ENCODE measurements at places on chromosomes 3 and 15.

GRCh38 chr3:158097081-158097592 is 9.1 kb downstream of the SHOX2 start:
- no peak for DNase-seq

DNA sequence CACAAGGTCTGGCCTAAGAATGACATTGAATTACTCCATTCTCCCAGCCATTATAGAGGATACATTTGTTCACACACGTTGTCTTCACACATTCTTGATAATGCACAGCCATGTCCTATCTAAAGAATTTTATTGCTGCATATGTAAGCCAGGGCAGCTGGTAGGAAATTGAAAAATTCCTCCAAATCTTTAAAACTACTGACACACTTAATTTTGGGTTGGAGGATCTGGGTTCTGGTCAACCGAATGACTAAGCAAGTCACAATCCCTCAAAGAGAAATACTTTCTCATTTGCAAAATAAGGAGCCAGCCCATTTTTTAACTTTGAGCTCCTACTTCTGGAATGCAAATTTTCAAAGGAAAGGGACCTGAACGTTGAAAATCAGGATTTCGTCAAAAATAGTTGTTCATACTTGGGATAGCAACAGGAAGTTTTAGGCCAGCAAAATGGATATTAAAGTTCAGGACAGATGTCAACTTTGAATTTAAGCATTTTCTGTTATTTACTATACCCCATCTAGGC is 638.3 kb downstream of the NTRK3 start:
- DNase-seq = no peak

DNA sequence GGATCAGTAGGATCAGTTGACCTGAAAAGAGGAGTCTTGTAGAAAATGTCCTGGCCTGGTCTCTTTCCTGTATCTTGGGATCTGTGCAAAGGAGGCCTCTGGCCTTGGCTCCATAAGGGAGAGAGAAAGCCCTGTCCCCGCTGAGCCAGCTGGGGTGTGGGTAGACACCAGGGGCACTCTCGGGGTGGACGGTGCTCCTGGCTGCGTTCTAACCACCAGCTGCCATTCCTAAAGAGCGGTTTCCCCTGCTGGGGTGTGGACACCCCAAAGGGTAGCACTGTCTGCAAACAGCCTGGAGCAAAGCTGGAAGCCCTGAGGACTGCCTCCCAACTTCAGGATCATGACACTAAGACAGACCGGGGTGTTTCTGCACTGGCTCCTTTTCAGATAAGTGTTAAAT is 23.5 kb downstream of the SYNM start:
- DNase-seq = no peak

DNA sequence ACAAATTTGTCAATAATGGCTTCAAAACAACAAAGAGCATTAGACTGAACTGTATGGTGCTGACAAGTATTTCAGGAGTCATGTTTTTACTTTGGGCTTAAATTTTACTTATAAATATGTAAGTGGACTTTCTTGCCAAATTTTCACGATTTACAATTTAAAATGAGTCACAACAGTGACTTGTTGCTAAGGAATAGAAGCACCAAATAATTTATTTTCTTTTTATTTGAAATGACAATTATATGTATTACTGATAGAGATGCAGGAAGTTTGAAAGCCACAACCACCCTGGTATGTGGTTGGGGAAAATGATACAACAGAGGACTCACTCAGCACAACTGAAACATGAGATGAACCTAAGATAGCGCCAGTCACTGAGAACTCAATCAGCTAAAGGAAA is 90.3 kb downstream of the FMN1 start:
- peak; percentile 33 for DNase-seq

DNA sequence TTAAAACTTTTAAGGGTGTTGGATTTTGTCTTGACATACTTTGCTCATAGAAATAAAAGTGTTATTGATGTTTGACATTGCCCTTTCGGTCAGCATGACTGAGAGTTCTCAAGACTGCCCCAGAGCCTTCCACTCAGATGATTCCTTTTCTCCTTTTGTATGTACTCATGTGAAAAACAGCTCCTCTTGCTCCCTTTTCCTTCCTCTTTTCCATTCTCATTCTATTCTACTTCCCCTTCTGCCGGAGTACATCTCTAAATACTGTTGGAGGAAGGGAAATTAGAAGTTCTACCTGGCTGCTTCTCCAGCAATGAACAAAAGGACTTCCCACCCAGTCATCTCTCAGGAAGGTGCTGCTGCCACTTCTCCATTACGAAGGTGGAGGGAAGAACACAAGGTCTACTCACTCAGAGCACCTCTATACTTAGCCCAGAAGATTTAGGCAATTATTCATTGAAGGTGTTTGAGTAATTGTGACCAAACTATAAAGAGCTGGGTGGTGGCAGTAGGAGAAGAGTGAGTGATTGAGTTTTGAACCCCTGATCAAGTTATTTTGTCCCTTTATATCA is 163.8 kb upstream of the MBNL1 start:
- peak; percentile 51 for DNase-seq

GRCh38 chr3:182525766-182526374 is 267.4 kb upstream of the ATP11B start:
- DNase-seq = no peak

DNA sequence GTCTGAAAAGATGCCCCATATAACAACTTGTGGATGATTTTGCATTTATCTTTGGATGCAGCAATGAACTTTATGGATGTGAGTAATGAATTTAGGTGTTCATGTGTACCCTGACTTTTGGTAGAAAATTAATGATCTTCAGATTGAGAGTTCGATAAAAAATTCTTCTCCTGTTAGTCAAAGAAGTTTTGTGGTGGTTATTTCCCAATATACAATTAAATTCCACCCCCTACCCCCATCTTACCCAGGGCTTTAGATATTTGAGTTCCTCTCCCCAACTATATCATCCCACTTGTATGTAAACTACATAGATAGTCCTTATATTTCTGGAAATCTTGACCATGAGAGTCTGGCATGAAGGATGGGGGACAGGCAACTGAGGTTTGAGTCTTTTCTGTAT is 126.1 kb upstream of the ALDH1A3 start:
- DNase-seq = no peak

DNA sequence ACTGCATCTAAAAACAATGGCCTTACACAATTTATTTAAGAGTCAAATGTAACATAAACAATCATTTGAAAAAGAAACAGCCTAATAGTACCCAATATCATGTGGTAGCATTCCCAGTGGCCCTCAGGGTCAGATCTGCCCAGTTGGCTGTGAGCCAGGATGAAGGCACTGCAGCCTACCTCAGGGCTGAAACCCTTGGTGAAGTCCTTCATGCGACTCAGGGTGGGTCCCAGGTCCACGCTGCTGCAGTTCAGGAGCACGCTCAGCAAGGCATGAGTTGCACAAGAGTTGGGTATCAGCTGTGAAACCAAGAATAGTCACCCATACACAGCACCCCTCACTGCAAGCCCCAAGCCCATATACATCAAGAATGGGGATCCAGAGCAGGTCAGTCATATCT is 37.1 kb downstream of the SEMA3G start:
- DNase-seq = no peak

- DNase-seq = no peak
These were observed 52.7 kb upstream of the OXTR start for GRCh38 chr3:8822141-8822540.

GRCh38 chr3:62542185-62542584 is 168.8 kb upstream of the FEZF2 start:
- no peak for DNase-seq

- no peak for DNase-seq
These were observed 15.5 kb downstream of the TATDN2 start for GRCh38 chr3:10263646-10264363.

DNA sequence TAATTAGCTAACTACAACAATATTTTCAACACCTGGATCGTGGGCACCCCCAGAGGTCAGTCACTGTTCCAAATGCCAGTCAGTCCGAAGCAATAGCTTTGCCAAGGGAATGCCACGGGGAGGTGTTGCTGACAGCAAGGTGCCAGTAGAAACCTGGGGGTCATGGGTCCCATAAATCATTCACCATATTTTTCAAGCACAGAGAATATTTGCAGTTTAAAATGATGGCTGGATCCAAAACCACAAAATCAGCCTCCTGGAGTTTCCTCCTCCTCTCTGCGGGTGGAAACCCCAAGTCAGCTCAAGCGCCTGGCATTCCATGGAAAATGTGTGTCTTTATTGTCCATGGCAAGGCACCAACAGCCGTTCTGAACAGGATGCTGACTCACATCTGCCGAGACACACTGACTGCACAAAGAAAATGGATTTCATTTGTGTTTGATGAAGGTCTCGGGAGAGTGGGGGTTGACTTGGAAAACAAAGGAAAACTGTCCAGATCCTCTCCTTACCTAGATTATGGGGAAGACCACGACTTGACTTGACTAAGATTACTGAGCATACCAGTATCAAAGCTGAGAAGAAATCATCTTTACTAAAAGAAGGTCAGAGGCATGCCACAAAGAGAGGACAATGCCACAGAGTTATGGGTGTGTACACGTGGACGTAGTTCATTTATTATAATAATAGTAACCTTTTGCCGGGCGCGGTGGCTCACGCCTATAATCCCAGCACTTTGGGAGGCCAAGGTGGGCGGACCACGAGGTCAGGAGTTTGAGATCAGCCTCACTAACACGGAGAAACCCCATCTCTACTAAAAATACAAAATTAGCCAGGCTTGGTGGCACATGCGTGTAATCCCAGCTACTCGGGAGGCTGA is 26.4 kb downstream of the ANXA2 start:
- no peak for DNase-seq

- DNase-seq = no peak
These were observed 192.1 kb upstream of the TTC14 start for GRCh38 chr3:180409883-180410282.

DNA sequence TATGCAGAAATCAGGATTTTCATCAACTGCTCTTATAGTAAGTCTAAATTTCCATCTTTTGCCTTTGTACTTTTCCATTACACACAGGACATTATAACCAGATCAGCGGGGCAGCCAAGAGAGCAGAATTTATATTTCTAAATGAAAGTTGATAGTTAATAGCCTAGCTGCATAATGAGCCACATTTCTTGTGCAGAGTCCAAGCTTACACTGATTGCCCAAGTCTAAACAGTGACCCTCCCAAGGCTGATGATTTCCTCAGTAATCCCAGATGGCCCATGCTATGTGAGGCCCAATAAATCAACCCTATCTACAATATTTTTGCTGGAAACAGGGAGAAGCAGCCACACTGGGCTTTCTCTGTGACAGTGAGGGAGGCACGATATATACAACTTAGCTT is 475.8 kb upstream of the KCNMB2 start:
- no peak for DNase-seq

- DNase-seq = no peak
These were observed 554.5 kb downstream of the AGBL1 start for GRCh38 chr15:86634146-86634545.

All from suppressor macrophage (primary cell).